ENCODE measurements at places on chromosomes 1 and 21.

GRCh38 chr1:232344791-232345399 lies 285.0 kb downstream of the SIPA1L2 start:
- no peak for DNase-seq

DNA sequence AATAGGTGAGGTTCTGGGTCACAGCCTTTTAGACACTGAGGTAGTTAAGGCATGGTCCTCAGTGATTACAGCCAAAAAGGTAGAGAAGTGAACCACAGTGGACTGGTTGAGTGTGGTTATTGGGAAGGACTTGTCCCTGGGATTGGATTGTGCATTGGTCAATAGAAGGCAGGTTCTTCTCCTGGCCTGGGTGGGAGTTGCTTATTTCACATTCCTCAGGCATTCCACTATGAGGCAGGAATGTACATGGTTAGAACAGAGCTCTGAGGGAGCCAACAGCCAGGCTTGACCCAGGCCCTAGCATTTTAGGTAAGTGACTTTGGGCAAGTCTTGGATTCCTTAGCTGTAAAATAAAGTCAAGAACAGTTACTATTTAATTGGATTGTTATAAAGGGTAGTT lies 97.9 kb upstream of the MARK1 start:
- no peak for DNase-seq

- DNase-seq: no peak
Measured at GRCh38 chr1:228849011-228849541, 113.8 kb downstream of the RHOU start.

DNA sequence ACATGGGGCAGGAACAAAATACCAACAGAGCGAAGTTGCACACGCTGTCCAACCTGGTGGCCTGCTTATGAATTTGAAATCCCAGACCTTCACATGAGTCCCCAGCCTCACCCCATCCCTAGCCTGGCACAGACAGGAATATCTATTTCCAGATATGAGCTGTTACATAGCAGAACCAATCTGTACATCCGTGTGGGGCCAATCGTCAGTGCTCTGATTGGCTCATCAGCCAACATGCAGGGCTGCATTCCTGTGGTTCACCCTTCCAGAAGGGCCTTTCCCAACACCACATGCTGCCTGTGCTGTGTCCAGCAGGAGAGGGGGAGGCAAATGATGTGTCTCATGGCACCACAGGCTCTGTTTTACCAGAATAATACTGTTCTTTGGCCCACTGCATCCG lies 31.3 kb downstream of the CCN1 start:
- DNase-seq: no peak

GRCh38 chr1:209673631-209674417 lies 1.4 kb upstream of the G0S2 start:
- no peak for DNase-seq

DNA sequence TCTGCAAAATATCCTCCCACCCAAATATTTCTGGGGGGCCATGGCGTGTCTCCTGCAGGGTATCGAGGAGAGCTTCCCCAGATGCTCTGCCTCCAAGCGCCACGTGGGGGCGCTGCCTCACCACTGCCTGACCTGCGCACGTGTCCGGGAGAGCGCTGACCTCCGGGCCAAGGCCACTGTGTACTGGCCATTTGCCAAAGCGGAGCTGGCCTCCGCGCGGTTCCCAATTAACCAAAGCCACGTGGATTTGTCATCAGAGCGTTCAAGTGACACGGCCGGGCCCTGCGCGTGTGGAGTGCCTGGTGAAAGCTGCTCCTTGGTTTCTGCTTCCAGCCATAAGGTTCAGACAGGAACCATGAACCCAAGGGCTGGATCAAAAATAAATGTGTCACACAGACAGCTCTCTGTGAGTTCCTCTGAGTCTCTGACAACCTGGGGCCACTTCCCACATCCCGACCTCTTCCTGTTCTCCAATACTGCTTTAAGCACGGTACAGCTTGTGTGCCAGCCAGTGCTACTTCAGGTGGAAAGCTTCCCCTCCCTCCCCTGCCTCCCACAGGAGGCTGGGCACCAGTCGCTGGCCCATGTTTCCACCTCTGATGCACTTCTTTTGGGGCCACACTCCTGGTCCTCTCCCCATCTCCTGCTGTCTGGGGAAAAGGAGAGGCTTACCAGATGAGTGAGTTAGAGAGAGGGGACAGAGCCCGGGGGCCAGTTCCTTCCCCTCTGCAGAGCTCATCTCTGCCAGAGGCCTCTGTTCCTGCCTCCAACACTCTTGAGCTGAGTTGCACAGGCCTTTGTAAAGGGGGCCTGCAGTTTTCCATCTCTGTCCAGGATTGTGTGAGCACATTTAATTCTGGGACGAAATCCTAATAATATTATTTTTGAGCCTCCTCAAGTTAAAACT lies 26.1 kb downstream of the ZP4 start:
- DNase-seq: peak; percentile 18

DNA sequence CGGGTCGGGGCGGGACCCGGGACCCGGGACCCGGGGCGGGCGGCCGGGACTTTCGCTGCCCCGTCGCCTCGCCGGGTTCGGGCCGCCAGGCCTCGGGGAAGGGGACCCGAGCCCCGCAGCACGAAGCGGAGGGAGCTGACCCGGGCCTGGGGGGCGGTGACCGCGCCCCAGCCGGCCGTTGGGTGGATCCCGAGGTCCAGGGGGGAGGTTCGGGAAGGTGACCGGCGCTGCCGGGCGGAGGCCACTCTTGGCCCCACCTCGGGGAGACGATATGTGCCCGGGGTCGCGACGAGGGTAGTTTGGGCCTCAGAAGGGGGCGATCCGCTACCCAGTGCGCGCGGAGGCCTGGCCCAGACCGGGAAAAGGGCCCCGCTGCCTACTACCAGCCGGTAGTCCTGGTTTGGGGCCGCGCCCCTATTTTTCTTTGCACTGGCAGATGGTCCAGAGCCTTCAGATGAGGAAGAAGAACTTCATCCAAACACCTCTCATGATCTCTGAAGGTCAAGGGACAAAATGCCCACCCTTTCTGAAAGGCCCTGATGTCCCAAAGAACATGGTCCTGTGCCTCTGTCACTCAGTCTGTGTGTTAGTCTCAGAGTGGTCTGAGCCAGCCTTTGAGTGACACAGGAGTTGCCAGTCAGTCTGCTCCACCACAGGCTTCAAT lies 766 bp downstream of the AGO4 start:
- no peak for DNase-seq

DNA sequence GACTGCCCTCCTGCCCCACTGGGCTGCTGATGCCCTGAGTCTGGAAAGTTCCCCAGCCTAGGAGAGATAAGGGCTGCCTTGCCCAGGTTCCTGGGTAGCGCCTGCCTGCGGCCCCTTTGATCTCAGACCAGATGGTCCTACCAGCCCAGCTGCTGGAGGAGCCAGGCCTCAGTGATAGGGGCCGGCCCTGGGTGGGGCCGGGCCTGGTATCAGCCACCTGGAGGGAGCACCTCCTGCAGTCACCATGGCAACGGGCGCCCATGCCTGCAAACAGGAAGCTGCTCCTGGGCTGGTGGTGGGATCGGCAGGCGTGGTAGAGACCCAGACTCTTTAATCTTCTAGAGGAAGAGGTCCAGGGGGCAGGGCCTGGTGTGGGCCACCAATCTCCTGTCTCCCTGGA lies 119.7 kb upstream of the WNT4 start:
- no peak for DNase-seq

- no peak for DNase-seq
Measured at GRCh38 chr1:65175171-65176055, 27.4 kb downstream of the AK4 start.

DNA sequence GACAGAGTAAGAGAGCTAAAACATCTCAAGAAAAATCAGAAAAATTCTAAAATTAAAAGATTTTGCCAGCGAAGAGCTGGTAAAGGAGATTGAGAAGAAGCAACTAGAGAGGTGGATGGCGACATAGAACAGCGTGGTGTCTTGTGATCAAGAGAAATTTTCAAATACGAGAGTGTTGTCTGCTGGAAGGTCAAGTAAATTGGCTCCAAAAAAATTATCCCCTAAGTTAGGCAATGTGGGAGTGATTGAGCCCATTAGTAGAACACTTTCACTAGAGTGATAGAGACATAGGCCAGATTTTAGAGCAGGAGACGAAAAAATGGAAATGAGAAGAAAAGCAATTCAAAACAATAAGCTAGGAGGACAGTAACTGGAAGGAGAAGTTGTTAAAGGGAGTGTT lies 94.3 kb upstream of the MPC2 start:
- no peak for DNase-seq

DNA sequence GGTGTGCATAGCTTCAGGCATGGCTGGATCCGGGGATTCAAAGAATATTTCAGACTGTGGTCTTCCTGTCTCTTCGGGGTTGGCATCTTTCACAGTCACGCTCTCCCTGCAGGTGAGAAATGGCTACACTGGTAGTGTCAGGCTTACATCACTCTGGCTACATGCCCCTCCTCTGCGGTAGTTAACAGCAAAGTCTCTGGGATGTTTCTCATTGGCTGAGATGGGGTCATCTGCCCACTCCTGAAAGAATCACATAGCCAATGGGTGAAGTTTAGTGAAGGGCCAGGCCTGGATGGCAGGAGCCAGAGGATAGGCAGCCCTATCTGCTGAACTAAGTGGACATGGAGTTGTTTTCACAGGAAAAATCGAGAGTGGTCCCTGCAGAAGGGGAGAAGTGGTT lies 356.5 kb downstream of the MATN1 start:
- no peak for DNase-seq

DNA sequence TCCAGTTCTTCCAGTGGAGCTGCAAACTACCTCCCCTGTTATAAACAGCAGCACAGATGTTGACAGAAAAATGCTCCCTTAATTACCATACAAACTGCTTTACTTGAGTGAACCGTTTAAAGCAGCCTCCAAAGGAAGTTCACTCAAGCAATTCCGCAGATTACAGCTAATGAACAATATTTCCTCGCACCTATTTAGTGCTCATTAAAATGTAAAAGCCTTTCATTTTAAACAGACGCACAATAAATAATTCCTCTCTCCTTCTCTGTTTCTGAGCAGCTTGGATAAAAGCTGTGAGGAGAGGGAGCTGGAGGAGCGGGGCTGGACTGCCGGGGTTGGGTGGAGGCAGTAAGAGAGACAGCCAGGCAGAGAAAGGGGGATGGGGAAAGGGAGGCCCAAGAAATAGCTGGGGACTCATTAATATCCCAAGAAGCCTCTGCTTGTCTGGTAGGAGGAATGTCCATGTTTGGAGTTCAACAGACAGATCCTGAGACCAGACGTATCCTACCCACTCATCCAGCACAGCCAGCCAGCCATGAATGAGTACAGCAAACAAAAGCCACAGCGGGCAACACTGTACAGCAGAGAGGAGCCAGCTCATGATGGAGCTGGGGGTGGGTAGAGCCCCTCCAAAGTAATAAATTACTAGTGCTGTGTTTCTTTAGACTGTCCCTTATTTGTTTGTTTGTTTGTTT lies 227.7 kb downstream of the GPATCH2 start:
- DNase-seq: no peak

DNA sequence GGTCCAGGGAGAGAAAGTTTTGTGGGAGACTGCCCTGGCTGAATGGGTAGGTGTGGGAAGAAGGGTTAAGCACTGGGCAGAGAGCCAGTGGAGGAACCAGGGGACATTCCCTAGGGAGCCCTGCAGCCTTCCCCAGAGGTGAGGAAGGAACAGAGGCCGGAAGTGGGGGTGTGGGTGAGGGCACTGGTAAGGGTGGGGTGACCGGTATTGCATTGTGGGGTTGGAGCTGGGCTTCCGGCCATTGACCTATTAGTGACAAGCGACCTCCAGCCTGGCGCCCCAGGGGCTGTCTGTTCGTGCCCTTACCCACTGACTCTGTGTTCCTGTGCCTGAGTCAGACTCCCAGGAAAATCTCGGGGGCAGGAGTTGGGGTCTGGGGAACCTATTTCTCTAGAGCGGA lies 3.5 kb upstream of the TSPAN1 start:
- no peak for DNase-seq

DNA sequence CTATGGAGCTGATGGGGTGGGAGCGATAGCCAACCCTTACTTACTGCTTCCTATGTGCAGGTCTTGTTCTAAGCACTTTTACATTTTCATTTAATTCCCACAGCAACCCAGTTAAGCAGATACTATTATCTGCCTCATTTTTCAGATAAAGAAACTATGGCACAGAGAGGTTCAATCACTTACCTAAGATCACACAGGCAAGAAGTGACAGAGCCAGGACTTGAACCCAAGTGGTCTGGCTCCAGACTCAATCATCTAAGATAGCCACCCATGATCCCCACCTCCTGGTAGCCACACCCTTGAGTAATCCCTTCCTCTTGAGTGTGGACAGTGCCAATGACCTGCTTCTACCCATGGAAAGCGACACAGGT lies 23.2 kb upstream of the IFNAR1 start:
- DNase-seq: no peak

GRCh38 chr1:20153000-20153418 lies 13.9 kb downstream of the PLA2G2F start:
- DNase-seq: no peak

GRCh38 chr1:171254859-171255258 lies 6.6 kb downstream of the FMO1 start:
- no peak for DNase-seq

GRCh38 chr1:94846308-94846707 lies 26.2 kb downstream of the SLC44A3 start:
- no peak for DNase-seq

DNA sequence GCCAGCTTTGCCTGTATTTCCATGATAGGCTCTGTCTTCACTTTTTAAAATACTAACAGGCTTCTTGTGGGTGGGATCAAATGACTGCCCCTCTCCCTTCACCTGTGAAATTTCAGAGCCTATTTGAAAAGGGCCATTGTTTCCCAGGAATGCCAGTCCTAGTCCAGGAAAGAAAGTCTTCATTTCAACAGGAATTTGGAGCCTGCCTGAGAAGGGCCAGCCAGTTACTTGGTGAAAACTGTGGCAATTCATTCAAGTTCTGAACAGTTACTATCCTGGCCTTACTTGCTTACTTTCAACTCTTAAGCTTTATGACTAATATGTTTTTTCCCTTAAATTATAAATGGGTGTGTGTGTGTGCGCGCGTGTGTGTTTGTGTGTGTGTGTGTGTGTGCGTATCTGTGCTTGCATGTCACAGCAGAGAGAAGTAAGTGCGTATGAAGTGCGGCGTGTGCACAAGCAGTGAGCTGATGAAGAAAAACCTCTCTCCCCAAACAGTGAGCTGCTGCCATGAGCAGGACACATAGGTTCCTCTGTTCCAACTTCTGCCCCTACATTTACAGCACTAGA lies 67.5 kb upstream of the RNPC3 start:
- DNase-seq: no peak

DNA sequence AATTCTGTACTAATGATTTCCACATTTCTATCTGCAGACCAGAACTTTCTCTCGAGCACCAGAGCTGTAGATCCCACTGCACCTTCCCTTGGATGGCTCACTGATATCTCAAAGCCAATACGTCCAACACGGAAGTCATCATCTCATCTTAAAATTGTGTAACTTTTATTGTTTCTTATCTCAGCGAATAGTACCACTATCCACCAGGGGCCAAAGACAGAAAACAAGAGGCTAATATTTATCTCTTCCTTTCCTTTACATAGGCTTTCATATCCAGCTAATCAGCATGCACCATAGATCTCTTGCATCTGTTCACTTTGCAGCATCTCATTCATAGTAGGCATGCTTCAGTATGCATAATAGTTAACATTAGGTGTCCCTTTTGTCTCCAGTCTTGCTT lies 303.6 kb downstream of the PTPRC start:
- DNase-seq: no peak

- DNase-seq: no peak
Measured at GRCh38 chr1:67350783-67351182, 43.1 kb downstream of the IL12RB2 start.
